NCI-H1436 (cell line): ENCODE measurements at places on chromosomes 12 and 14.
A peak's percentile ranks its signal among the peaks of the same experiment; 100 is the strongest.

DNA sequence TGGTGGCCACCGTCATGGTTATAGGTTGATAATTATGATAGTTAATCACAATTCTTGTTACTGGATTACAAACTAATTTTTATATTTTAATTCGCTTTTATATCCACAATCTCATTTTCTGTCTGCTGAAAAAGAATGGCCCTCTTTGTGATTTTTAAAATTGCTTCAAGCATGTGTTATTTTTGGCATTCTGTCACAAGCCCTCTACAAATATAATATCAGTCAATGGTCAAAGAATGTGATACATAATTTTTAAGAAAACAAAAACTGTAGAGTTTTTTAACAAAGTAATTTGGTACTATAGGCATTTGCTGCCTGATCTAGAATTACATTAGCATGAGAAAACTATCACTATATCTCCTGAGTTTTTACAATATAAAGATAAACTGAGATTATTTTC is 352.0 kb upstream of the TMTC1 start:
- DNase-seq, result no peak

- no peak for DNase-seq
These were observed 544.2 kb downstream of the FOXG1 start for GRCh38 chr14:29310757-29311156.

- DNase-seq, result peak; percentile 84
These were observed 602 bp downstream of the APEX1 start for GRCh38 chr14:20455355-20456300.

DNA sequence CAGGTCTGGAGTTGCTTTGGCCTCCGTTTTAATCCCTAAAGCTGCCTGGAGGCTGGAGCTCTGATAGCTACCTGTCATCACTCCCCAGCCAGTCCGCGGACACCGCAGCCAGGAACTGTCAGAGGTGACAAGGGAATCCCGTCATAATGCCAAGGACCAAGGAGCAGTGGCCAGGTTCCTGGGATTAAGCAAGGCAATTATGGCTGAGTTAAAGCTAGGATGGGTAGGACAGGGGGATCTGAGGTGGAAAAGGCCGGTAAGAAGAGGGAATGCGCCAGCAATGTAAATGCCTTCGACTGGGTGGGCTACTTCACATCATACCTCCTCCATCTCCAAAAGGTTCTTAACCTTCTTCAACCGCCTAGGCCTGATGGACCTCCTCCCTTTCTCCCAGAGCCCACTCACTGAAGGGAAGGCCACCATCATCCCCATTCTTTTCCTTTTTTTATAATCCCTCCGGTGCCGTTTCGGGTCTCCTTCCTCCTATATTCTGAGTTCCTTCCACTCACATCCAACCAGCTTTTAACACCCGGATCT is 1.9 kb downstream of the PPP1R3E start:
- no peak for DNase-seq

GRCh38 chr12:71896205-71896882 is 42.3 kb upstream of the TPH2 start:
- DNase-seq, result no peak

GRCh38 chr14:72576258-72576657 is 317.6 kb downstream of the DPF3 start:
- no peak for DNase-seq

DNA sequence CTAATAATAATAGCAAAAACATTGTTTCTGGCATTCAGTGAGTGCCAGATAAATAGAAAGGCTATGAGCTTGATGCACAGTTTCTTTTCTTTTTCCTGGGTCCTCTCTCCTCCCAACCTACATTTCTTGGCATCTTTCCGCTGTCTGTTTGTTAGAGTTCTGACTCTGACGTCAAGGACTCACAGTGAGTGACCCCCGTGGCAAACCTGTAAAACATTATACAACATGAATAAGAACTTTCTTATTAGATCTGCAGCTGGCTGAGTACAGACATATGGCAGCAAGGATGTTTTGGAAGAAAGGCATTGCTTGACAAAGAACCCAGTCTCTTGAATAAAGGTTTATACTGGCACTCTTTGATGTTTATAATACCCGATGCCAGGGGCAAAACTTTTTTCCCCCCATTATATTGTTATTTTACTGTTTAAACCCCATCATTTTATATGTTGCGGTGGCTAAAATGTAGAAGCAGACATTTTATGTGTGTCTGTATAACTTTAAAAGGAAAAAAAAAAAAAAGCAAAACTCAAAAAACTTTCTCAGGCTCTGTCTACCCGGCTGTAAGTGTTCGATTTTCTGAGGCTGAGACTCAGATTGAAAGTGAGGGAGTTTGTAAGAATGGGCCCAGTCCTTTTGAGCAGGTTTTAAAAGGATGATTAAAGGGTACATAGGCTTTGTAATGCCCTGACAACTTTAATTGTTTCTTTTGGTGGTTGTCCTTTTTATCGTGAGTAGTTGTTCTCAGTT is 159.3 kb downstream of the PDE3A start:
- no peak for DNase-seq

DNA sequence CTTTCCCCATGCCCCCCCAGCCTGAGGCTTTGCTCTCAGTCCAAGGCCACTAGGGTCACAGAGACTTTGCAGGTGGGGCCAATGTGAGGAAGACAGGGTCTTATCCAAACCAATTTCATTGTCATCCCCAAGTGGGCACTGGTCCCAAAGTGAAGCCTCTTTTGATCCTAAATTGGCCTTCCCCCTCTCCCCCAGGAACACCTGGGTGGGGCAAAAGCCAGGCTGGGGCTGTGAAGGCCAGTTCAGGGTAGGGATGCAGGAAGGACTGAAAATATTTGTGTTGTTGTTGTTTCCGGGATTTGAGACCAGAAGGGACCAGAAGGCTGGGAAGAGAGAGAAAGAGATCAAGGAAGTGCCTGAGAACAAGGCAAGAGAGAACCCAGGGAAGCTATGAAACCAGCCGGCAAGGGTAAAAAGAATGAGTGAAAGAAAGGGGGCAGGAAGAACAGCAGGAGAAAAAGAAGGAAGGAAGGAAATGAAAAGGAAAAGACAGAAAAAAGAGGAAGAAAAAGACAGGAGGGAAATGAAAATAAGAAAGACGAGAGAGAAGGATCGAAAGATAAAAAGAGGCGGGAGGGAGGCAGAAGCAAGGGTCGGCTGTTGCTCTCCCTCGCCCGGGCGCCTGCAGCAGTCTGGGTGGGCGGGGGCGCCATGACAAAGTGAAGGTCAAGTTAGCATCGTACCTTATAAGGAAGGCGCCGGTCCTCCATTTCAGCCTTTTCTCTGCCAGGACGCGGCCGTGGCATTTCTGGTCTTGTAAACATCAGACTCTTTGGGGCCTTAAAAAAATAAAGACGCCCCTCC is 7.4 kb upstream of the HOXC11 start:
- no peak for DNase-seq

DNA sequence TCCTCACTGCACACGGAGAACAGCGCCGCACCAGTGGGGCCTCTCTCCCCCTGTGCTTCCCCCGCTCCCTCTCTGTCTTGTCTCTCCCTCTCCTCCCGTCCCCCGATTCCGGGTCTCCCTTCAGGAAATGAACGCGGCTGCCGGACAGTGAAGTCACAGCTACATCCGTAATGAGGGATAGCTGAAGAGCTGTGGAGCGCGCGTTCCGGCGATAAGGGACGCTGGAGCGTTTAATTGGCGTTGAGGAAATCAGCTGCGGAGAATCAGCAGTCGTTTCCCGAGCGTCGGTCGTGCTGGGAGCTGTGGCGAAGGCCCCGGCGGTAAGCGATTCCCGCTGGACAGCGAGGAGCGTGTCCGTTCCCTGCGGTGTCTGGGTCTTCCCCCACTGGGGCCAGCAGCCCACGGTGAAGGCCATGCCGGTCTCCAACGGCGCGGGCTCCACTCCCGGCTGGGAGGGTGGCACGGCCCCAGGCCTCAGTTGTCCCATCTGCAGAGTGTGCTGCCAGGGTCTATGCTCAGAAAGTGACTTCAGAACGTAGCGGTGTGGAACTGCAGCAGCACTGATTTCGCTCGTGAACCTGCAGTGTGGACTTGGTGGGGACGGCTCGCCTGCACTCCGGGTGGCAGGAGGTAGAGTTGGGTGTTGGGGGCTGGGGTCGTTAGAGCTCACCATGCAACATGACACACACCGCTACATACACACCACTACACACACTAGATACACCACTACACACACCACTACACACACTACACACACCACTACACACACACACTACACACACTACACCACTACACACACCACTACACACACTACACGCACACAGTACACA is 10.9 kb downstream of the NOC4L start:
- DNase-seq, result no peak

- DNase-seq, result no peak
These were observed 50.9 kb downstream of the KLHL28 start for GRCh38 chr14:44910821-44911220.

GRCh38 chr12:125652681-125653080 is 587.4 kb downstream of the AACS start:
- no peak for DNase-seq

DNA sequence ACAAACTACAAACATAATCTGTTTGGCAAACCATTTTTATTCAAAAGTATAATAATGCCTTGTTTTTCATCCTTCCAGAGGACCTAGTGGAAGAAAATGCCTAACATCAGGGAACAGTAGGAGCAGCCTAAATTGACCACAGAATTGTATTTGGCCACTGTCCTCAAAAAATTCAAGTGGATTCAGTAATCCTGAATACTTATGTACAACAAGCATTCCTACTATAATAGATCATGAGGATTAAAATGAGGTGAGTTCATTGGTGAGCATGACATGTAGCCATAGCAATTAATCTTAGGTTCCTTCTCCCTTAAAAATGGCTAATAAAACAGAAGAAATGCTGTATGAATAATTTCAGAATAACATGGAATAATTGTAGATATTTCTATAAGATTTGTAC is 209.3 kb downstream of the DAD1 start:
- no peak for DNase-seq

DNA sequence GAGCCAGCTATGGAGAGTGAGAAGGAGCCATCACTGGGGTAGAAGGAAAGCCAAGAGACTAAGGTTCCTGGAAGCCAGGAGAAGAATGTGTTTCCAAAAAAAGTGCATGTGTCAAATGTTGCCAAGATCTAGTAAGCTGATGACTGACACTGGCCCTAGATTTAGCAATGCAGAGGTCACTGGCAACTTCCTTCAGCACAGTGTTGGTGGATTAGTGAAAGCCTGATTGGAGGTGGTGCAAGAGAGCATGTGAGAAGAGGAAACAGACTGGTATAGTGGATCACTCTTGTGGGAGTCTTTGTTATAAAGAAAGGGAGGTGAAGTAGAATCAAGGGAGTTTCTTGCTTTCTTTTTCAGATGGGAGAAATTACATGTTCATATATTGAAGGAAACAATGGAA is 34.1 kb upstream of the CHGA start:
- DNase-seq, result no peak

DNA sequence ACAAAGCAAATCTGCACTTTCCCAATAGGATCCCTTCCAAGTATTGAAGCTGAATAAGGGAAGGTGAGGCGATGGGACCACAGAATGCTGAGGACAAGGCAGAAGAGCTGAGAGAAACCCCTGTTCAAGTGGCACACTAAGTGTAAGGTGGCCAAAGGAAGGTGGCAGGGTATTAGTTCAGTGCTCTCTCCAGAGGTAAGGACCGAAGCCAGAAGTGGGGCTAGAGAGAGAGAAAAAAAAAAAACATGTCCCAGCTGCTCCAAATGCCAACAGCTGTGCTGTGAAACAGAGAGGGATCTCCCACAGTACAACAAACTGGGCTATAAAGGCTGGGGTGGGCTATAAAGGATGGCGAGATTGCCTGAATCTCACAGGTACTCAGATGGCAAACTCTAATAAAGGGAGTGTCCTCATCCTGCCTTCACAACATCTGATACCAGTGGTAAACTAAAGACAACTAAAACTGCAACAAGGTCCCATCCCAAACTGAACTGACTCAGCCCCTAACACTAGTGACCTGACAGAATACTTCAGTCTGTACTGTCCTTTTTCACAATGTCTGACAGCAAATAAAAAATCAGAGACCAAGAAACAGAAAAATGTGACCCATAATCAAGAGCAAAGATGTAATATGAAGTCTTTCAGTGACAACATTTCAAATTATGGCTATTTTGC is 47.9 kb downstream of the CDK17 start:
- no peak for DNase-seq

DNA sequence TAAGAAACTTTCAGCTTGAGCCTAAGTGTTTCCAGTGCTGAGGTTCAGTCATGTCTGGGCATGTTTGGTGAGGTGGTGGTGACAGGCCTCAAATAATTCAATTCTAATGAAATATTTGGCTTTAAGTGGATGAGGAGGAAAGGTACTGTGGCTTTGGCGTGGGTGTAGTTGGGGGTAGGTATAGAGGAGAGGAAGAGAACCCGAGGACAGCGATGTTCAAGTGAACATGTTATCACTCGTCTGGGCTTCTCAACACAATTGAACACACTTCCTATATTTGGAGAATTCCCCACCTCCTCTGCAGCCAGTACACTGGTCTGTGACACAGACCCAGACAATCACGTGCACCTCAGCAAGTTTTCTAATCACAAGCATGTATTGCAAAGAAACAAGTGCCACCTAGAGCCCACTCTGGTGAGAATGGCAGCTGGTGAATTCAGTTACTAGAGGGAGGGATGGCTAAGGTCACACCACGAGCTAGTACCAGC is 53.0 kb downstream of the IFNG-AS1 start:
- DNase-seq, result no peak

GRCh38 chr14:77208291-77208978 is 26.8 kb downstream of the TMEM63C start:
- no peak for DNase-seq

DNA sequence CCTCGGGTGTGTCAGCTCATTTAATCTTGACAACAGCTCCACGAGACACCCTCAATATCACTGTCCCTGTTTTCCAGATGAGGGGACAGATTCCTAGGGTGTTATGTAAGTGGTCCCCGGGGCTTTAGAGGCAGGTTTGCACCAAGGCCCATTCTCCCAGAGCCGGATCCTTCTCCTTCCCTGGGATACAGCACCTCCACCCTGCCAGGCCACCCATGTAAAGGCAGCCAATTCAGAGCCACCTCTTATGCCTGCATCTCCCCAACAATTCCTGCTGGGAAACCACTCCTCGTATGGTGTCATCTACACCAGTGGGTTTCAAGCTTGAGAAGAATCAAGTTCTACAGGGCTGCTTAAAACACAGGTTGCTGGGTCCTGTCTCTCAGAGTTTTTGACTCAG is 4.1 kb upstream of the CYP46A1 start:
- DNase-seq, result no peak

- DNase-seq, result no peak
These were observed 123.9 kb downstream of the BCL11B start for GRCh38 chr14:99148131-99148530.

- no peak for DNase-seq
These were observed 152.5 kb upstream of the BTG1 start for GRCh38 chr12:92297932-92298696.

DNA sequence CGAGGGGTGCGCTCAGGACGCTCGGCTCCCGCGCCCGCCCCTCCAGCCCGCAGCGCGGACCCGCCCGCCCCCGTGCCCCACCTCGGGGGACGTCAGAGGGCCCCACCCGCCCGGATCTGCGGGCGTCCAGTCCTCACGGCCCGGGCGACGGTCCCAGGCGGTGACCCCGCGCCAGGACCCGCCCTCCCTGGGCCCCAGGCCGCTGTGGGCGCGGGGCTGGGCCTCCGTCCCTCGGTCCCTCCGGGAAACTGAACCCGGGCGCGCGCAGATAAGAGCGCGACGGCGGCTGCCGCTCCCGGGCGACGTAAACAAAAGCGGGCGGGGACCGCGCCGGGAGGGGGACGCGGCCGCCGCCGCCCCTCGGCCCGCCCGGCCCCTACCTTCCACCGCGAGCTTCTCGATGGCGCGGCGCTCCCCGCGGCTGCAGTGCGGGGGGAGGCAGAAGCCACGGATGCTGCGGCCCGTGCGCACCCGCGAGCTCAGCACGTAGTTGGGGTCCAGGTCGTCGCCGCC is 1.1 kb downstream of the CKB start:
- peak; percentile 17 for DNase-seq

- no peak for DNase-seq
These were observed 218.5 kb downstream of the PHLDA1 start for GRCh38 chr12:75813072-75813471.
